ENCODE measurements at places on chromosomes 1 and 21.

DNA sequence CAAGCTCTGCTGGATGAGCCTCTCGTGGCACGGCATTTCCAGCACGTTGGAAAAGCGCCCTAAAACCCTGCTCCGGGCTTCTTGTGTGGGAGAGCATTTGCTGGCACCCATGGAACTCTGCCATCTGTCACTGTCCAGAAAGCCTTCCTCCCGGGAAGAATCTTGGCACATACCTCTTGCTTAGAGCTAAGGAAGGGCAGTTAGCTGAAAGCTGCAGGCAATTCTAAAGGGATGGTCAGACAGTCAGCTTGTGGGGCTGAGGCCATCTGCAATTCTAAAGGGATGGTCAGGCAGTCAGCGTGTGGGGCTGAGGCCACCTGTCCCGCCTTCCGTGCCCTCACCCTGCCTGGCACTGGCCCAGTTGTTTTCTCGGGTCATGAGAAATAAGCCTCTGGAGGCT, 139.0 kb upstream of the TMEM51 start:
- DNase-seq = no peak

- DNase-seq = no peak
Measured at GRCh38 chr1:54851936-54852524, 35.0 kb downstream of the DHCR24 start.

DNA sequence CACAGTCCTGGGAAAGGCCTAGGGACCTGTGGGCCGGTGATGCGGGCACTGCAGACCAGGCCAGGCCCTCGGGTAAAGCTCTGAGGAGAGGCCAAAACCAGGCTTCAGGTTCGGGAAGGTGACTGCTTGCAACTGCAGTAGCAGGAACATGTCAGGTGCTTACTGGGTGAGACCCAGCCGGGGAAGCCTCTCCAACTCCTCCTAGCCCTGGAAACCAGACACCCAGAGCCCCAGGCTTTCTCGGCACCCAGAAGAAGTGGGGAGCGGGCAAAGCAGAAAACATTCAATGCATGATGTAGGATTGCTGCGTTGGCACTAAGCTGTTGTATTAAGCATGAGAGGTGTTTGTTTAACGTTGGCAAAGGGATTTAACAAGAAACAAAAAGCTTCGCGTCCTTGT, 20.2 kb upstream of the GNPAT start:
- DNase-seq = no peak

- DNase-seq = no peak
Measured at GRCh38 chr1:183593356-183593755, 3.1 kb upstream of the NCF2 start.

- no peak for DNase-seq
Measured at GRCh38 chr1:156080241-156080862, 1.9 kb downstream of the MEX3A start.

- no peak for DNase-seq
Measured at GRCh38 chr21:41749286-41749685, 17.6 kb downstream of the RIPK4 start.

DNA sequence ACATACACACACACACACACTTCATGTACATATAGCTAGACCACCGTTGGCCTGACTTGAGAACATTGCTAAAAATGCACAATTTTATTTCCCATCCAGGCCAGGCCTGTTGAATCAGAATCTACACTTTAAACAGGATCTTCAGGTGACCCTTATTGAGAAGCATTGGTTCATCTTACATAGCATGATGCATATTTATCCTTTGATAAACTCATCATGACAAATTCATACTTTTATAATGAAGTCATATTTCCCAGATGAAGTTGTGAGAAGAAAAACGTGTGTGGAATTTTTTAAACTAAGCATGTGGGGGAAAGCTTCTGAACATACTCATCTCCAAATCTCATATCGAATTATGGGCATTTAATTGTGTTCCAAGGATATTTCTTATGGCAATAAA, 877.7 kb downstream of the MRPL39 start:
- DNase-seq = no peak

- no peak for DNase-seq
Measured at GRCh38 chr1:182603646-182604174, 479 bp downstream of the RGS16 start.

DNA sequence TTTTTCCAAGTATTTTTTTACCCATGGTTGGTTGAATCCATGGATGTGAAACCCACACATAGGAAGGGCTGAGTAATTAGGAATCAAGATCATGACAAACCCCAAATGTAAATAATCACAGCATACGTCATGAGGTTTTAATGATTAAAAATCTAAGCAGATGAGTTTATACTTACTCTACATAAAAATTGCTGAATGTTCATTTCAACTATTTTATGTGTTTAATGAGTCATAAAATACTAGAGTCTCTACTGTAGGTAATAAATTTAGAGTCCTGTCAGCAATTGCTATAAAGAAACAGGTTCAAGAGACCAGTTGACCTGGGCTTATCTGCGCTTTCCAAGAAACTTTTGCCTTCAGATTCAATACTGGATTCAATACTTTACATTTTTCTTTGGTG, 18.2 kb downstream of the CTH start:
- DNase-seq = no peak

- DNase-seq = no peak
Measured at GRCh38 chr1:233359431-233359830, 31.9 kb downstream of the MAP3K21 start.

- DNase-seq = no peak
Measured at GRCh38 chr1:169196581-169196980, 90.1 kb downstream of the ATP1B1 start.

GRCh38 chr1:207858806-207859205, 52.1 kb downstream of the CD34 start:
- no peak for DNase-seq

GRCh38 chr1:193406901-193407300, 220.5 kb upstream of the B3GALT2 start:
- DNase-seq = no peak

DNA sequence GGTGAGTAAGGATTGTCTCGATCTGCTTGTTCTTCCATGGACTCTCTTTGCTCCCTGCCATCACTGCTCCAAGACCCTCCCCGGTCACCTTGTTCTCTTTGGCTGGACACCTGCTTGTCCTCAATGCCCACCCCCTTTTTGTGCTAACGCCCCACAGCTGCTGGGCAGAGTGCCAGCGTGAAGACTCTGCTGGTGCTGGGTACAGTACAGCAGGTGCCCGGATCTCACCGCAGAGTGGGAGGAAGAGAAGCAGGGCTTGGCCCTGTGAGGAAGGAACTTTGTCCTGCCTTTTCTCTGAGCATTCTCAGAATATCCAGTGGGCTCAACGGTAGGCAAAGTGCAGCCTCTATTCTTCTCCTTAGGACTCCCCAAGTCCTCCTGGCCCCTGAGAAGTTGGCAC, 90.1 kb downstream of the PLXNA2 start:
- DNase-seq = no peak

DNA sequence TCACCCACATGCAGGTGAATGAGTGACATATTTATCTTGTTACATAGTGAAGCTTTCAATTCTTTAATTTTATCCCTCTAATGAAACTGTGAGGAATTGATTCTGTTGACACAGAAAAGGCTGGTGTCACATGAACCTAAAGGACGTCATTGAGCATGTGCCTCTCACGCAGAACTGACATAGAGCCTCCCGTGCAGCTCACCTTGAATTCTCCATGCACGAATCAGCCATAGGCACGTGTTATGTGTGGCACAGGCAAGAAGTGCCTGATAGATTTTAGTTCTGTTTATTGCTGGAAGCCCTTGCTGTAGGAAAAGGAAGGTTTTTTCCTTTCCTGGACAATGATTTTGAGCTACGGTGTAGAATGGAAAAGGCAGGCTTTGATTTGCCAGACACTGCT, 11.3 kb downstream of the ADARB1 start:
- DNase-seq = no peak

DNA sequence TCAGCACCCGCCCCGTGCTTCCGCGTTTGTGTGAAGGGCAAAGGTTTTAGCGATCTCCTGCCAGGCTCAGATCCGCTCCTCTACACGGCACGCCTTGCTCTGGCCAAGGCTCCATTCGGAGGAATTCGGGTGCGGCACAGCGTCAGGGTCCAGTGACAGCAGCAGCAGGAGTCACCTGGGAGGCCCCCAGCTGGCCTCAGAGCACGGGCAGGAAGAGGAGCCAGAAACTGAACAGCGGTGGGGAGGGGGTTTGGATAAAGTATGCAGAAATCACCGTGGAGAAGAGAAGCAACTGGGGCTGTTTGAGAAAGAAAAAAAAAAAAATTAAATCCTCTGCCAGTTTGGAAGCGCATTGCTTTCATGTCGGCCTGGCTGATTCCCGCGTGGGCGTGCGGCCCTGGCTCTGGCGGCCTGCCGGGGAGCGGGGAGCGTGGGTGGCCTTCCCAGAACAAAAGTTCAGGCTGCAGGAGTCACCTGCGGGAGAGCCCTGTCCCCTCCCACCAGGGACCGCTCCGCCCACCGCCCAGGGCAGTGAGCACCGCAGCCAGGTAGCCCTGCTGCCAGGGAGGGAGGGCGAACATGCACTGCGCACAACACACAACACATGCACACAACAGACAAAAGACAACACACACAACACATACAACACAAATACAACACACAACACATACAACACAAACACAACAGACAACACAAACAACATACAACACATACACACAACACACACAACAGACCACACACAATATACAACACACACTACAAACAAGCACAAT, 107.6 kb downstream of the ETS2 start:
- DNase-seq = no peak

DNA sequence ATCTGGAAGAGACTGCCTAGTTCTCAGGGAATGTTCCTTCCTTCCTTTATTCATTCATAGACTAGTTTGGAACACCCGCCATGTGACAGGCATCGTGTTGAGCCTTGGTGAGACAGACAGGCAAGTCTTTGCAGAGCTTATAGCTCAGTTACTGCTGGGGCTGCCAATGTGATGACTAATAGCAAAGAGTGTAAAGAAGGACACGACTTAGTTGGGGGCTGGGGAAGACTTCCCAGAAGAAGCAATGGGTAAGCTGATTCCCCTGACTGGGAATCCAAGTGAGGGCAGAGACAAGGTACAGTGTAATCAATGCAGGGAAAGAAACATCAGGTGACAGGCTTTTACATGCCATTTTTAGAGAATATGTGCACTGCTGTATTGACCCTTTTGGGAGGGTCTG, 51.2 kb downstream of the TENT5C start:
- DNase-seq = no peak

GRCh38 chr1:67597336-67597735, 87.7 kb upstream of the GADD45A start:
- peak; percentile 50 for DNase-seq

DNA sequence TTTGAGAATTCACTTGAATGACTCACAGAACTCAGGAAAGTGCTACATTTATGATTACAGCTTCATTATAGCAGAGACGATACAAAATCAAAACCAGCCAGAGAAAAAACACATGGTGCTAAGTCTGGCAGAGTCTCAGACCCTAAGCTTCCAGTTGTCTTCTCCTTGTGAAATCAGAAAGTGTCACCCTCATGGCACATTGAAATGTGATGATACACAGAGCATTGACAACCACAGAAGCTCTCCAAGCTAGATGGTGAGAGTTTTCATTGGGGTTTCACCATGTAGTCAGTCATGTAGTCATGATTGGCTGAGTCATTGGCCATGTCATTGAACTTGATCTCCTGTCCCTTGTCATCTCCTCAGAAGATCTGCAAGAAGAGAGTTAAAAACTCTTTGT, 526.6 kb downstream of the MRPL39 start:
- DNase-seq = no peak

DNA sequence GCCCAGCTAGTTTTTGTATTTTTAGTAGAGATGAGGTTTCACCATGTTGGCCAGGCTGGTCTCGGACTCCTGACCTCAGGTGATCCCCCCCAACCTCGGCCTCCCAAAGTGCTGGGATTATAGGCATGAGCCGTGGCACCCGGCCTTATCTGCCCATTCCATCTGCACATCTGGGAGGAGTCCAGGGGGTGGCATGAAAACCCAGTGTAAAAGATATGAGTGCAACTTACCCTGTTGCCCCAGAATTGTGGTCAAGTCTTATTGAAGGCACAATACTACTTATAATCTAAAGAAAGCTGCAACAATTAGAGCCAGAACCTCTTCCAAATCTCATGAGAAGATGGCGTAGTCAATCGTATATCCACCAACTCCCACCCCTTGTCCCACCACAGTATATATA, 18.4 kb downstream of the CTXND2 start:
- no peak for DNase-seq

- DNase-seq = peak; percentile 20
Measured at GRCh38 chr1:4571263-4571662, 83.1 kb upstream of the AJAP1 start.
